ENCODE measurements at places on chromosomes 12 and 14.

DNA sequence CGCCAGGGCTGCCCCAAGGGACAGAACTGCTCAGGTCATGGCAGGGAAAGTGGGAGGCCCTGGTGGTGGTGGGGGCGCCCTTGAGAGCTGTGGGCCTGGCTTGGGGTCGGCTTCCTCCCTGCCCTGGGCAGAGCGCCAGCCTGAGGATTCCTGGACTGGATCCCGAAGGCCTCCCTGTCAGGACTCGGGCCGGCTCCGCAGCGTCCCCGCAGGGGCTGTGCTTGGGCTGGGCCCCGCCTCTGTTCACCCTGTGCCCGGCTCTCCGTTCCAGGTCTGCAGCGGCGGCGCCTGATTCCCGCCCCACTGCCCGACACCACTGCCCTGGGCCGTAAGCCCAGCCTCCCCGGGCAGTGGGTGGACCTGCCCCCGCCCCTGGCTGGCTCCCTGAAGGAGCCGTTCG lies 39.9 kb downstream of the KIF26A start:
- DNase-seq = no peak

DNA sequence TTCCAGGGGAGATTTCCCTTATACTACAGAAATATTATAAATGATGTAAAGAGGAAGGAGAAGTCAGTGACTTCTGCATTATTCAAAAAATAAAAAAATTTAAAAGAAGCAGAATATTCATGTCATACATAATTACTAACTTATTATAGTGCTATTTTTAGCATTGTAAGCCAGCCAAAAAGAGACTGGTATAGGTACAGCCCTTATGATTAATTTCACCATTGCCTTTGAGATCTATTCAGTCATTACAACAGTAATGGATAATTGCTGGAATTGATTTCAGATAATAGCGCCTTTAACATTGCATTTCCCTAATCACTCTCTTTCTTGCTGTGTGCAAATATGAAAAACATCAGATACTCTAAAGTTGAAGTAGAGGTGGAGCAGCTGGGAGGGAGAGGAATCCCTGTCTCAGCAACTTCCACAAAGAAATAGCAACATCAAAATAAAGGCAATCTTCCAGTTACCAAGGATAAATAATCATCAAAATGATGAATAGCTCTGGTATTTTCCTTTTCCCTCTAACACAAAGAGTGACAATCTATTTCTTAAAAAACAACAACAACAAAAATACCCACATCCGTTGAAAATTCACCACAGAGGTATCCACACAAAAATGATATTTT lies 71.8 kb upstream of the OVCH1 start:
- no peak for DNase-seq

DNA sequence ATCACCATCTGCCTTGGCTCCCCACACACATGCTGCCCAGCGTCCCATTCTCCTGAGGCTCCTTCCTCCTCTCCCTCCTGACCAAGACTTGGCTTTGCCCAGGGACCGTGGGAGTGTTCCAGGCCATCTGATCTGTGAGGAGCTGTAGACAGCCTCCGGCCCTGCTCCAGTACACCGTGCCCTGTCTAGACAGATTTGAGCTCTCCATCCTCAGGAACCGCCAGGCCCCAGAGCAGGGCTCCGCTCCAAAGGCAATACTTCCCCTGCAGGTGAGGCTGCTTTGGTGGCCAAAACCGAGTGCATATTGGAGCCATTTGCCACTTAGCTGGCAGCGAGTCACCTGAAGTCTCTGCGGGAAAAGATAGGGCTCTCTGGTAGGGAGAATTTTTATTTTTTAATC lies 147.4 kb downstream of the ANO2 start:
- DNase-seq = no peak

GRCh38 chr14:100369019-100369418 lies 45.9 kb downstream of the SLC25A47 start:
- no peak for DNase-seq

DNA sequence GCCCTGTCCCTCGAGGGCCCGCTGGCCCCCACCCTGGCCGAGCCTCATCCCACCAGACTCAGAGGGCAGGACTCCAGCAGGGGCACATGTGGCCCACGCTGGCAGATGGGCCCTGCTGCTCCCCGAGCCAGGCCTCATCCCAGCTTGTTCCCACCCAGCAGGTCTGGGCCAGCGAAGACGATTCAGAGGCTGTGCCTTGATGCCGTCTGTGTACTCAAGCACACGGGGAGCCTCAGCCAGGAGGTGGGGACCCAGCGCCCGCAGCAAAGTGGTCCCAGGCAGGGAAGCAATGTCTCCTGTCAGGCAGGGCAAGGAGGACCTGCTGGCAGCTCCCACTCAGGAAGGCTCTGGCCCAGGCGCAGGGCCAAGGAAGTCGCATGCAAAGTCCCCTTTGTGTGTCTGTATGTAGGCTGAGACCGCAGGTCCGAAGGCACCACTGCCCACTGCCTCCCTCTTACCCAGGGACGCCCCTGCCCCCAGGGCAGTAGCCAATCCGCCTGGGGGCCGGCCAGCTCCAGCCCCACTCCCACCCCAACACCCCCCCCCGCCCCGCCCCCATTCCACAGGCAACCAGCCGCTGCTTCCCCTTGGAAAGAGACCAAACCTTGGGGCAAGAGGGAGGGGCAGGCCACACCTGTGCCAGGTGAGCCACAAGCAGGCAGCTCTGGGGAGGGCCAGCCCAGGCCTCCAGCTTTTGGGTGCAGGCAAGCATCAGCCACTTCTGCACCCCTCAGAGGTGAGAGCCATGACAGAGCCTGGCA lies 9.4 kb downstream of the DEGS2 start:
- DNase-seq = no peak

GRCh38 chr12:92111256-92111655 lies 34.4 kb downstream of the BTG1 start:
- DNase-seq = no peak

DNA sequence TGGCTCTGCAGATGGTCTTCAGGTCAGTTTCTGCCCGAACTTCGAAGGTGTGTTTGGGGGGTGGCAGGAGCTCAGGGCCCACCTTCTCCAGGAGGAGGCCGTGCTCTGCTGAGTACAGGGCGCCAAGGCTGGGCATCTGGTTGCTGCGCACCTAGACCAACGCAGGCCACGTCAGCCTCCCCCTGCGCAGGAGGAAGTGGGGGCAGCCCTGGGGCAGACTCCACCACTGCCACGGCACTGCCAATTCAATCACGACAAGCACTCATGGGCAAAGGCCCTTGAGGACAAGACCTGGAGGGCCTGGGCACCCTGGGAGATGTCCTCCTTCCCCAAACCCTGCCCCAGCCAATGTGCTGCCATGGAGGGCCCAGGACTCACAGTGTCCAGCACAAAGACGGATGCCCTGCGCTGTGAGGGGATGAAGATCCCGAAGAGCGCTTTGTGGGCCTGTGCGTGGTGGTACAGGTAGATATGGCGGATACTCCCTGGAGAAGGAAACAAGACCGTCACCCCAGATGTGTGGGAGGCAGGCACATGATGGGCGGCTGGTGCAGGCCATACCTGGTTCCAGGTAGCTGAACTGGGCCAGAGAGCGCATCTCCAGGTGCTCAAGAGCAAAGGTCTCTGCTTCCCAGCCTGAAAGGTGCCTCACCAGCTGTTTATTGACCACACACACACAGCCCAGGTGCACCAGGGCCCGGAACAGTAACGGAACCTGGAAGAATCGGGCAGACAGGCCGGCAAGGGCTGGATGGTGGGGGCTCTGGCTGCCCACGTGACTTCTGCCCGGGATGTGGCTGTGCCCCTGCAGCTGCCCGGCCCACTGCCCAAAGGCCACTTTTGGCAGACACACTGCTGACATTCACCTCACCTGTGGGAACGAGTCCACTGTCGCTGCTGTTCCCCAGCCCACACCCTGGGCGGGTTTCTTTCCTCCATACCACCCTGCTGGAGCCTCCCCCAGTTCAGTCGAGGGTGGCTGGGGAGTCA lies 24.6 kb downstream of the P2RX2 start:
- no peak for DNase-seq

DNA sequence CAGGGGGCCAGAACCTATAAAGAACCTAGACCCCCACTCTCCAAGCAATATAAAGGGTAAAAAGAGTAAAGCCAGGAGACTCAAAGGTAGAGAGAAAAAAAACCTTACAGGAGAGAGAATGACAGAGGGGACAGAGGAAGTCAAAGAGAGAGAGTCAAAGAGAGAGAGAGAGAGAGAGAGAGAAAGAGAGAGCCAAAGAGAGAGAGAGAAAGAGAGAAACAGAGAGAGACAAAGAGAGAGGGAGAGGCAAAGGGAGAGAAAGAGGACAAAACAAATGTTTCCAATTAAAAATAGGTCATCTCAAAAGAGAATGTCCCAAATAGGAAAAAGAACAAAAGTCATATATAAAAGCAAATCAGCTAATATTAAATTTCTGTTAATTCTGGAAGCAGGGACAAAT lies 251.5 kb downstream of the DPY19L2 start:
- no peak for DNase-seq

DNA sequence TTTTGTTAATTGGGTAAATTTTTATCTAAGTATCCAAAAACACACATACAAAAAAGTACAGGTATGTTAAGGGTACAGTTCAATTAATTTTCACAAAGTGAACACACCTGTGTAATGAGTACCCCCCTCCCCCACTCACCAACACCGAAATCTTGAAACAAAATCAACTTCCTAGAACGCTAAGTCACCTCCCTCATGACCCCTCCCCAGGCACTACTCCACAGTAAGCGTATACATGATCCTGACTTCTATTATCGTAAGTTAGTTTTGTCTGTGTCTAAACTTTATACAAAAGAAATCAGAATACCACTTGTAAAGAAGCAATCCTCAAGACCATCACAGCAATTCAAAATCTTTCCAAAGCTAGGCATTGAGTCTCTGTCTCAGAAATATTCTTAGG lies 100.5 kb downstream of the MED13L start:
- DNase-seq = no peak

GRCh38 chr14:74459289-74459946 lies 33.4 kb upstream of the SYNDIG1L start:
- peak; percentile 9 for DNase-seq

DNA sequence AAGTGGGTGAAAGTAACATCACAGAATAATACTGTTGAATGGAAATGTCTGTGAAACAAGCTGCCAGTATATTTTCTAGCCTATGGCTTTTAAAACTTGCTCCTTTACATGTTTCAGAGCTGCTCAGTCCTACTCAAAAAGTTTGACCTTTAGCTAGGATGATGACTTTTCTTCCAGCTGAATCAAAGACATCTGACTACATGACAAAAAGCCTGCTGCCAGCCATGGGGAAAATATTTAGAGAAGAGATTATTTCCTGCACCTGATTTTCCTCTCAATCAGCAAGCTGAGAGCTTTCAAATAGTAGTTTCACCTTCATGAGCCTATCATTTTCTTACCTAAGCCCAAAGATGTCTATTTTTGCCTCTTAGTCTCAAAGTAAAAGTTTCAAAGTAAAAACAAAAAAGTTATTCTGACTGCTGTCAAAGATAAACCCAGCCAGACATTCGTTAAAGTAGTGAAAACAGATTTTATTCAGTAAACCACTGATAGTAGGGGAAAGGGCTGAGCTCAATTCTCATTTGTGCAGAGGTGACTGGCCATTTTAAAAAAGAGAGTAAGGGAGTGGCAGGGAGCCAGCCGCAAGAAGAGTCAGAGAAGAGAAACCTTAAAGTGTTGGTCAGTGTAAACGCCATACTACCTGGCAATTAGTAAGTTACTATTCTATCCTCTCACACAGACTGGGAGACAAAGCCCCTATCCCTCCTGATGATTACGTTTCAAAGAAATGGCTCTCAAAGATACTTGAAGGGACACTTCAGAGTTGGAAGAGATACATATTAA lies 2.2 kb downstream of the ATP6V1D start:
- no peak for DNase-seq

DNA sequence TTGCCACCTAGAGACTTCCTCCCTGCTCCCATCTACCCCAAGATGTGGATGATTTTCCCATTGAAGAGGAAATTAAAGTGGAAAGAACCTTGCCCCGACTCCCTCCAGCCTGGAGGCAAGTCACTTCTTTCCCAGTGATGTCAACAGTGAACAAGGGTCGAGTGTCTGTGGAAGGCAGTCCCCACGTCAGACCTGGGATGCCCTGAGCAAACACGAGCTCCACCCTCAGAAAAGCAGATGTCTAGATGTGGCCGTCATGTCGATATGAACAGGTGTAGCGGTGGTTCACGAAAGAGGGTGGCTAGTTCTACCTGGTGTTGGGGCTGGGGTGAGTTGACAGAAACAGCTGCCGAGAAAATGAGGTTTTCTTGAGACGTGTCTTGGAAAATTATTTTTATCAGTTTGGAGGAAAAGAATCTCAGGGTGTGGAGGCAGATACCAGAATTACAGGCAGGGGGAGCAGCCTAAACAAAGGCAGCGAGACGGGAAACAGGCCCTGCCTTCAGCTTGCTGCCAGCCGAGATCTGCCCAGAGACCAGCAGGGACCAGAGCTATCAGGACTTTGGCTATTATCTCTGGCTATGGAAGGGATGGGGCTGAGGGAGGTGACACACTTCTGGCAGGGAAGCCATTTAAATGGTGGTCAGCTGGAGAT lies 25.9 kb downstream of the SYNDIG1L start:
- no peak for DNase-seq

GRCh38 chr12:51848326-51848727 lies at the start of gene FIGNL2:
Gene FIGNL2 (minus strand): TSS chr12:51848718. CDS start chr12:51822413, 26,305 bp downstream.
- DNase-seq = no peak

- DNase-seq = no peak
These were observed 139.7 kb downstream of the HELB start for GRCh38 chr12:66441905-66442559.

DNA sequence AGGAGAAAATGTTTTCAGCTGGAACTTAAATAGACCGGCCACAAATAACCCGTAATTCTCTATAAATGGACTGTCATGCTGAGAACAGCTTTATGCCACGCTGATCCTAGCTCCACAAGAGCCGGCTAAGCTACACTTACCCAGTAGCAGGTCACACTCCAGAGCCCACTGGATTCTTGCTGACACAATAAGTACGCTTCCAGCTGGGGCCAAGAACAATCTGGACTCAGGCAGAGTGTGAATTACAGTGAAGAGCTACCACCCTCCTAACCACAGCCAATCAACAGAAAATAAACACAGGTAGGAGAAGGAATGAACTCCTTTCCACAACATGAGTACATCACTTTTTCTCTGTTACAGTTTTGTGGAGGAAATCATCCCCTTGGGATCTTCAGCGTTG lies 531.3 kb downstream of the GALC start:
- no peak for DNase-seq

DNA sequence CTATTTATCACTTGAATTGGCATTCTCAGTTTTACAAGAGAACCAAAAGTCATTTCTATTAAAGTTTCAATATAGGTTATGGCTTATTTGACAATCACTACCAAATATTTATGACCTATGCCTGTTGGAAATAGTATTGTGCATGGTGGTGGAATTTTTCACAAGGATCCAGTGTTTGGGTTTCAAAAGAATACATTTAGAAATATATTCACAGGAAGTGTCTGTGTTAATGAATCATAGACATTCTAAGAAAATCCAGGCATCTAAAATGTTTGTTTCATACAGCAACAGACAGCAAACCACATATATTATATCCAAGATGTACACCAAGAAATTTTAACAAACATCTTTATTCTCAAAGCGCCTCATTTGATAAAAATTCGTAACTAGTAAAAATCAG lies 92.7 kb downstream of the MED13L start:
- DNase-seq = no peak
